ENCODE measurements at places on chromosomes 5 and 9.

DNA sequence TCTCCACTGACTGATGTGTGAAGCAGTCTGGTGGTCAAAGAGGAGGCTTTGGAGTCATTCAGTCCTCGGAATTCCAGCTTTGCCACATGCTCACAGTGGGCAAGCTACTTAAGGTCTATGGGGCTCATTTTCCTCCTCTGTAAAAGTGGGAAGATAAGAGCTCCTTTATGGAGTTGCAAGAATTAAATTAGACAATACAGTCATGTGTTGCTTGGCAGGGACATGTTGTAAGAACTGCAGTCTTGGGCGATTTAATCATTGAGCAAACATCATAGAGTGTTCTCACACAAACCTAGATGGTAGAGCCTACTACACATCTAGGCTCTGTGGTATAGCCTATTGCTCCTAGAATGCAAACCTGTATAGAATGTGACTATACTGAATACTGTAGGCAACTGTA lies 253.9 kb downstream of the SH3GL2 start:
- no peak for DNase-seq

- no peak for DNase-seq
These were observed 9.7 kb downstream of the FNIP1 start for GRCh38 chr5:131786900-131787692.

DNA sequence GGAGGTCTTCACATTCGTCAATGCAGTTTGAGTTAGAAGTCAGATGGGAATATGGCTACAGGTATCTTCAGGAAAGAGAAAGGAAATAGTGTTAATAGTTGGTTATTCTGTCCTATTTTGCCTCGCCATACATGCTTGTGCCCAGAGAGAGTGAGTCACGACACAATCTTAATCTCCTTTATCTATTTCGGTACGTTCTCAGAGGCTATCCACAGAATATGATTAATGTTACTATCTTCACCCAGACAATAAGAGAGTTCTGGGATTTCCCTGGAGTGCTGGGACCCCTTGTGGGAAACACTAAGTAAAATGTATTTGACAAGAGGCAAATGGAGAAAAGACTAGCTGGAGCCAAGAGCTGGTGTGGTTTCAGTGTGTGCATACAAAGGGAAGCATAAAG lies 25.5 kb downstream of the MINAR2 start:
- no peak for DNase-seq

DNA sequence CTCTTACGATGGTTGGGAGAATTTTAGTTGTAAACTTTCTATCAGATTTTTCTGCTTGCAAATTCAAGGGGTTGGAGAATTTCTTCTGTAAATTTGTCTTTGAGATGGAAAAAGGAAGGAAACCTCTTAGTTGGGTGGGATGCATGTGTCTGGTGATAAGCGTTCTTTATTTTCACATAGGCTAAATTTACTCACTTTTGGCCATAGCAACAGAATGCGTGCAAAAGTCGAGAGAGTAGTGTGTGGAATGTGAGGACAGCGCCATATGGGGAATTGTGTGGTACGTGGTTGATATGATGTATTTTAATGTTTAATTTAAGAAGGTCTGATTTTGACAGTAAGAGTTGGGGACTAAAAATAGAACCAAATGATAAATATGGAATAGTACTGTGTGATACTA lies 282.2 kb downstream of the TAF11L14 start:
- no peak for DNase-seq

GRCh38 chr5:172559004-172559932 lies 81.8 kb upstream of the NEURL1B start:
- DNase-seq = no peak

DNA sequence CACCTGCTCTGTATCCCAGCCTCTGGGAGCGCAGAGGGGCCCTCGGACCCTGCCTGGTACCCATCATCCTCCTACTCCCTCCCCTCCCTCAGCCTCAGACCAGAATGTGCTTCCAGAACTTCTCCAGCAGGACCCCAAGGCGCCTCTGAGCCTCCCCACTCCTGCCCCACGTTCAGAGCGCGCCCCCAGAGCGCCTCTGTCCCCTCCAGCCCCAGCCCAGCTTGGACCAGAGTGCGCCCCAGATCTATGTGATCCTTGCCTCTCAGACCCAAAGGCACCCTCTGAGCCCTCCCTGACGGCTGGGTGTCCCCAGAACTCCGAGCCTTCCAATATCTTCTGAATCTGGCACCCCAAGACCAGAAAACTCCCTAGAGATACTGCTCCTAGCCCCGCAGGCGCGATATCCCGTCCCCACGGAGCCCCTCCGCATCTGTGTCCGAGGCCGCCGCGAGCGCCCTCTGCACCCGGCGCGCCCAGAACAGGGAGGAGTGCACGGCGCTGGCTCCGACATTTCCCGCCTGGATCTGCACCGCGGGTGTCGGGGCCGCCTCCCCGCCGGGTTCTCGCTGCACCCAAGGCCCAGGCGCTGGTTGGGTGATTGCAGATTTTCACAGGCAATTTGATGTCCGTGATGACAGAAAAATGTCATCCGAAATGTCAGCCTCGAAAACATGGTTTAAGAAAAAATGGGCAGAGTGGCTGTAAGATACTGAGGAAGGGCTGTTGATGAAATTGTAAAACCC lies 522 bp downstream of the BHMT start:
- no peak for DNase-seq

DNA sequence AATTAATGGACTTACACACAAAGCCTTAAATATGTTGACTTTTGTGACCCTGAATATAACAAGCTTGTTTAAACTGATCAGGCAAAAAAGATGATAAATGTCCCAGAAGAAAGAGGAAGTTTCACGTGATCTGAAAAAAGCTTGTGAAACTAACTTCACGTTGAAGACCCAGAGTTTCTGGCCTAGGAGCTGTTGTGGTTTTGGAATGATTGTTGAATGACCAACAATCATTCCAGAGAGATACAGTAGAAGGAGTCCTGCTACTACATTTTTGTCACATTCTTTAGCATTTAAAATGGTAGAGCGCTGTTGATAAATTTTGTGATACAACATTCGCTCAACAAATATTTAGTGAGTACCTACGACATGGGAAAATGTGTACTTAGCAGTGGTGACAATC lies 143.1 kb upstream of the FBN2 start:
- no peak for DNase-seq

DNA sequence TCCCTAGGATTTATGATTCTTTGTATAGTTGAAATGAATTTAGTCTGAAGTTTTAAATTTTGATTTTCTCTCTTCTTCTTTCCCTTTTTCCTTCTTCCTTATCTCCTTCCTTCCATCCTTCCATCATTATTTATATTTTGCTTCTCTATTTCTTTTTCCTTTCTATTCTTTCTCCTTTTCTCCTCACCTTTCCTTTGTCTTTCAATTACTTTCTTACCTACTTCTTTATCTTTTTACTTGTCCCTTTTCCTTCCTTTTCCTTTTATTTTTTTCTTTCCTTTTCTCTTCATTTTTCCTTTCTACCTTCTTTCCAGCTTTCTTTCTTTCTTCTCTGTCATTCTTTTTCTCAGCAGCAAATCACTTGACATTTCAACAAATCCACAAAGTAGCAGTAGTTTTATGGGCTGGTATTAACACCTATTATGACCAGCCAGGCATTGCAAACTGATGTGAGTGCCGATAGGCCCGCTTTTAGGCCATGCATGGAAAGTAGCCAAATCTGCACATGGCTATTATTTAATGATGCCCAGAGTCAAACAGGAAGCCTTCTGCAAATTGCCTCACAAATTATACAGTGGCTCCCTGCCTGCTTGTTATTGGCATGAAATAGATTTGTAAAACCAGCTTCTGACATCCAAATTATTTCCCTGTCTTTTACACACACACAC lies 37.1 kb upstream of the NR3C1 start:
- DNase-seq = no peak

DNA sequence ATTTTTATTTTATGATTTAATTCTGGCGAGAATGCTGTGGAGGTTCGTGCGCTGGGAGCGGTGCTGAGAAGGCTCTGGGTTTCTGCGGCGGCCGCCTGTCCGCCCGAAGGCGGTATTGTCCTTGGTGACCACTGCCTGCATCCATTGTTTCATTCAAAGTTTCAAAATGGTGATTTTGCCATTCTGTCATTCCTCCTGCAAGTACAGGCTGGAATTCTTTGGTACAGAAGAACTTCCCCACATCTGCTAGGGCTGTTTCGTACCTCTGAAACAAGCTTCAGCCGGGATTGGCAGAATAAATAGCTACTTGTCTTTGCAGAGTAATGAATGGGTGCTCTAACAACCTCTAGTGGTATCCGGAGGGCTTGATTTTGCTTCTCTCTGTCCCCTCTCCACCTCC lies 112.6 kb upstream of the CACNA1B start:
- DNase-seq = no peak

- DNase-seq = no peak
These were observed 32.2 kb downstream of the DAB2IP start for GRCh38 chr9:121683652-121684051.

GRCh38 chr5:150035139-150035895 lies 34.8 kb downstream of the HMGXB3 start:
- DNase-seq = no peak

DNA sequence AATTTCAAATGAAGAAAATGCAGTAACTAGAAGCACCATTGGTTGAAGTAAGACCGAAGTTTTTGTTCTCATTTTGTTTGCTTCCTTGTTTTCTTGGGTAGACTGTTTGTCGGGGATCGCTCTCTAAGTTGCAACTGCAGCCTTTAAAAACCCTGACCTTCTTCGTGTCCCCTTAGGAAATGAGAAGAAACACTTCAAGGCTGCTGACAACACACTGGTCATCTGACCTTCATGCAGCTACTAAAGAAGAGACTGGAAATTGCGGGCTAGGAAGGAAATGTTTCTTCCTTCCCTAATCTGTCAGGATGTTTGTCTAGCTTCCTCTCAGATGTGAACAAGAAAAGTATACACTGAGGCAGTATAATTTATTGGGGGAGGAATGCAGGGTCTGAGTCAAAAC lies 50.7 kb upstream of the CHSY3 start:
- DNase-seq = no peak

GRCh38 chr9:100104314-100104713 lies 5.3 kb downstream of the INVS start:
- no peak for DNase-seq

- no peak for DNase-seq
These were observed 50.3 kb downstream of the NSD1 start for GRCh38 chr5:177183766-177184360.

All from GM12892 (cell line).